Epithelial cell of esophagus (primary cell): ENCODE measurements at places on chromosomes 6 and 20.

DNA sequence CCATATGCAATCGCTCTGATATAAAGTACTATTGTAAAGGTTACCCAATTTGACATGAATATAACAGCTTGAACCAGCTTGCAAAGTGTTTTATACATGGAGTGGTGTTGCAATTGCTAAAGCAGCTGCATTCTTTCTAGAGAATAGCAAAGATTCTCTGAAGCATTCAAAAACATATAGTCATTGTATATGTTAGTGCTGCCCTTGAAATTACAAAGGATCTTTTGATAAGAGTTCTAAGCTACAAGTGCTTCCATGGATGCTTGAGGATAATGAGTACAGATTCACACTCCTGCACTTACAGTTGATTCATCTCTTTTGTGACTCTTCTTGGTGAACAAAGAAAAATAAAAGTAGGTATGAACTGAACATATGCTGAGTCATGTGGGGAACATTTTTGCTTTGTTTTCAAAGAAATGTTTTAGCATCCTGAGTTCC, 175.7 kb downstream of the ALDH8A1 start:
- peak; percentile 49 for DNase-seq

GRCh38 chr6:38350942-38351341, 288.8 kb downstream of the BTBD9 start:
- no peak for DNase-seq

- peak; percentile 46 for DNase-seq
Measured at GRCh38 chr20:62617711-62618483, 24.4 kb upstream of the SLCO4A1 start.

DNA sequence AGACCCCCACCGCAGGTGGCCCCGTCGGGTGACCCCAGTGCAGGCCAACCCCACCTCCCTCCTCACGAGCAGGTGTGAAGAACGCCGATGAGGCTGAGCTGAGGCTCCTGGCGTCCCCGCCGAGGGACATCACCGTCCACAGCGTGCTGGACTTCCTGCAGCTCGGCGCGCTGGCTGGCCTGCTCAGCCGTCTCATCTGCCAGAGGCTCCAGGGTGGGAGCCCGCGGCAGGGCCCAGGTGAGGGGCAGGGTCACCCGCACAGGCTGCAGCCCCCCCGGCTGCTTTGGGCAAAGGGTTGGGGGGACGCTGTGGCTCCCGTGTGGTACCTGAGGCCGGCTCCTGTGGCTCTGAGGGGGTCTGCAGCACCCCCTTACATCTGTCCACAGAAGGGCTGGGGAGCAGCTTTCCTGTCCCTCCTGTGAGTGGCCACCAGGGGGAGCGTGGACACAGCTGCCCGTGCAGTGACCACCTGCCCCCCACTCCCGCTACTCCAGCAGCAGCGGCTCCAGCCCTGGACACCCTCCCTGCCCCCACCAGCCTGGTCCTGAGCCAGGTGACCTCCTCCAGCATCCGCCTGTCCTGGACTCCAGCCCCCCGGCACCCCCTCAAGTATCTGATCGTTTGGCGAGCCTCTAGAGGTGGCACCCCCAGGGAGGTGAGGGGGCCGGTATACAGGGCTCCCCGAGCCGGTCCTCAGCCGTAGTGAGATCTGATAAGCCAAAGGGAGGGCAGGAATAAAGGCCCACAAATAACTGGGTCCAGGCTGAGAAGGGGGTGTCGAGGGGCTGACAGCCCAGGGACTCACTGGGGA, 16.5 kb downstream of the COL20A1 start:
- peak; percentile 14 for DNase-seq

DNA sequence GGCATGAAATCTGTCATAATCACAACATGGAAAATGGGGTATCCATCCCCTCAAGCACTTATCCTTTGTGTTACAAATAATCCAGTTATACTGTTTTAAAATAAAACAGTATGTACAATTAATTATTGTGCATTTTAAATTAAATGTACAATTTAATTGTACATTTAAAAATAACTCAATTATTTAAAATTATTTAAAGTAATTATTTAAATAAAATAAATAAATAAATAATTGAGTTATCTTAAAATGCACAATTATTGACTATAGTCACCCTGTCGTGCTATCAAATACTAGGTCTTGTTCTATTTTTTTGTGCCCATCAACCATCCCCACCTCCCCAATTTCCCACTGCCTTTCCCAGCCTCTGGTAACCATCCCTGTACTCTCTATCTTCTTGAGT, 66.9 kb upstream of the KCNG1 start:
- DNase-seq = no peak

GRCh38 chr6:4336084-4336483, 200.7 kb upstream of the ECI2 start:
- DNase-seq = no peak

DNA sequence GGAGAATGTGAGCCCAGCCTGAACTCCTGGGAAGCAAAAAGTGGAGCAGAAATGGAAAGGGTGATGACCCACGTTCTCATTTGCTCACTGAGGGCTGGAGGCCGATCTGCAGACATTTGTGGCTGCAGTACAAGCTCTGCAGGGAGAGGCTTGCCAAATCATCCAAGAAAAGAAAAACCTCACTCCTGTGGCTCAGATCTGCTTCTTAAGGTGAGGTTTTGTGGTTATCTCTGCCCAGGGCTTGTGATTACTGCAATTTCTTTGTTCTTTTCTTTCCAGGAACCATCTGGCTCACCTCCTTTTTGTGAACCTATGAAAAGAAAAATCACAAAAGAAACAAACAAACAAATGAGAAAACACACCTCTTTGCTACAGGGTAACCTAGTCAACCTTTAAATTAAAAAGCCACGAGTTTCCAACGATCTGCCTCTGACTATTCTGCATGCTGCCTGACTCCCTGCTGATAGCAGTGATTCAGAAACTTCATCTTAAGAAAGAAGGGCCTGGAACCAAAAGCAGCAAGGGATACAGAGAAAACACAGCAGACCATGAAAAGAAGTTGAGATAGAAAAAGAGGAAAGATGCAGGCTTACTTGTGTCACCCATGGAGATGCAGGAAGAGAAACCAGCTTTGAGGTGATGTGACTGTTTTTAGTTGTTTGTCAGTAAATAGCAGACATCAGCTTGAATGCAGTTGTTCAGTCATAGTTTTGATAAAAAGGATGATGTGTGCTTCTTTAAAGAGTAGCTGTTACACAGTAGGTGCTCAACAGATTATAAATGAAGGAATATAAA, 165.1 kb downstream of the LMBRD1 start:
- DNase-seq = no peak

DNA sequence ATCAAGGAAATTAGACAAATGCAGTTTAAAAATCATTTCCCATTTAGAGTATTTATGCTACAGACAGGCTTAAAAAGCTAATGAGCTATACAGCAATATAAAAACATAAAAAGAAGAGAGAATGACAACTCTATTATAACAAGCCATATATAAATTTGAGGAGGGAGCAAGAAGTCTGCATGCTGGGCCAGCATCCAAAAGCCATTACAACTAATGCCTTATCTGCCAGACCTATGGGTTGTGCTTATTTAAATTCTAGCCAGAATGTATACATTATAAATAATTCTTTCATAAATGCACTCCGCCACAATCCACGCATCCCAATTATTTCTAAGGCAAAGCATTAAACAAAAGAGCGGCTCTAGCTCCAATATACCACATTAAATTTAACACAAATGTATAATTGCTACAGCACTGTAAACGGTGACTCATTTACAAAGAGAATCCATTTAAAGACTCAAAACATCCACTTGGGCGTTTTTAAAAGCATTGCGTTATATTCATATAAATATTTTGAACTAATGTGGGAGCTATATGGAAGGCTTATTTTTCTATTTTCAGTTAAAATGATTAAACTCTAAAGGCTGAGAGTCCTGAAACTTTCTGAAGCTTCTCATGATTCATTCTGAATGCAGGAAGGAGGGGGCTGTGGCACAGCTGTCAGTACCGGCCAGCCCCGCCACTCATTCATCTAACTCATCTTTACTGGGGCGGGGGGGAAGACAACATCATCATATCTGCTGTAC, 37.7 kb upstream of the RAB22A start:
- DNase-seq = no peak

- DNase-seq = no peak
Measured at GRCh38 chr6:53692172-53692571, 26.6 kb upstream of the KLHL31 start.

GRCh38 chr6:36853325-36853724, 14.1 kb upstream of the CPNE5 start:
- DNase-seq = peak; percentile 84

GRCh38 chr6:166671434-166672081, 44.5 kb upstream of the RPS6KA2 start:
- DNase-seq = no peak

- no peak for DNase-seq
Measured at GRCh38 chr6:152078804-152079203, 271.3 kb downstream of the ESR1 start.

GRCh38 chr6:43391440-43392031, 22.1 kb upstream of the ZNF318 start:
- no peak for DNase-seq

DNA sequence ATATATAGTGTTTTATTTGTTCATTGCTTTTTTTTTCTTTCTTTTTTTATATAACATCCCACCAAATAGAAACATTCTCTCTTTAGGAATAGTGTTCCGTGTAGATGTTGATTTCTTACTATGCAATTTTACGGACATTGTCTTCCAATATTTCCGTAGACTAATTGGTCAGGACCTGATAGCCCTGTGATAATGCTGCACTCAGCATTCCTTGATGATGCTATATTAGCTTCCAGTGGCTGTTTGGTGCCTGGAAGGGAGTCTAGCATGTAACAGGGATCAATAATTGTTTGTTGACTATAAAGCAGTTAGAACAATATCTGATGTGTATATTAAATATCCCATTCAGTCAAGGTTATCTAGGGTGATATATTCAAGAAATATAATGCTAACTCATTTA, 6.7 kb upstream of the OR2W1 start:
- no peak for DNase-seq

DNA sequence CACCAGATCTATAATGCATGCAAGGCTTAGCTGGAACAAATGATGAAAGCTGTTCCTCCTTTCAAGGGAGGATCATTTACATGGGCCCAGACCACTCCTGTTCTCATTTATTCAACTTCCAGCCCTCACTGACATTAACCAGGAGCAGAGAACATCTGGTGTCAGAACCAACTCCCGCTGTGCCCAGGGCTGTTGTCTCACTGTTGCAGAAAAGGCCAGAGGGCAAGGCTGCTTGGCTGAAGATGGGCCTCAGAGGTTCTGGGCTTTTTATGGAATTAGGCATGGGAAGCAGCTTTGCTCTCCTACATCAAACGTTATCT, 164.2 kb downstream of the GMPR start:
- DNase-seq = no peak

DNA sequence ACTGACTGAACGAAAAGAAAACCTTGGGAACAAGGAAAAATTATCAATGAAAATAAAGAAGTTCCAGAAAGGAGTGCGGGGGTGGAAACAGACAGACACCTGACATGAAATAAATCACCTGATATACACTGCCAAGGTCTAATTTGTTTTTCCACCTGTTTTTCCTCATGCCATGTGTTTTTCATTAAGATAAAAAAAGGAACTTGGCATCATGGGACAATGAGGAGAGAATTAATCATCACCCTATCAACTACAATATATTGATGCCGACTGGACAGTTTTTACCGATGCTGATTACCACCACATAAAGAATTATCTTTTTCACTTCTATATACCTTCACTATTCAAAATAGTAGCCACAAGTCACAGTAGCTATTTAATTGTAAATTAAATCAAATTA, 233.2 kb downstream of the ARHGAP18 start:
- DNase-seq = no peak

DNA sequence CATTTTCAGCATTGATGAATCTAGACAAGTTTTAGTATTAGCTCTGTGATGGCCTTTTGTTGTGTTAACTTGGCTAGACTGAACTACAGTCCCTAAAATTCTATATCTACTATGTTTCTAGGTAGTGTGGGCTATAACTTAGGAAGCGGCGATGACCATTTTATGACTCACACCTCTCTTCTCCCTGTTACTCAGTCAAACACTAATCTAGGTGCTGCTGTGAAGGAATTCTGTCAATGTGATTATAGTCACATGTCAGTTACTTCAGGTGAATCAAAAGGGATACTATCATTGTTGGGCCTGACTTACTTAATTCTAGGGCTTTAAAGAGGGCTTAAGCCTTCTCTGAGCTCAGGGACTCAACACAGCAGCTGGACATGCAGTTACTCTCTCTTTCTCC, 691.5 kb upstream of the MAP3K7 start:
- peak; percentile 26 for DNase-seq

- no peak for DNase-seq
Measured at GRCh38 chr6:15562977-15563376, 99.9 kb downstream of the DTNBP1 start.

DNA sequence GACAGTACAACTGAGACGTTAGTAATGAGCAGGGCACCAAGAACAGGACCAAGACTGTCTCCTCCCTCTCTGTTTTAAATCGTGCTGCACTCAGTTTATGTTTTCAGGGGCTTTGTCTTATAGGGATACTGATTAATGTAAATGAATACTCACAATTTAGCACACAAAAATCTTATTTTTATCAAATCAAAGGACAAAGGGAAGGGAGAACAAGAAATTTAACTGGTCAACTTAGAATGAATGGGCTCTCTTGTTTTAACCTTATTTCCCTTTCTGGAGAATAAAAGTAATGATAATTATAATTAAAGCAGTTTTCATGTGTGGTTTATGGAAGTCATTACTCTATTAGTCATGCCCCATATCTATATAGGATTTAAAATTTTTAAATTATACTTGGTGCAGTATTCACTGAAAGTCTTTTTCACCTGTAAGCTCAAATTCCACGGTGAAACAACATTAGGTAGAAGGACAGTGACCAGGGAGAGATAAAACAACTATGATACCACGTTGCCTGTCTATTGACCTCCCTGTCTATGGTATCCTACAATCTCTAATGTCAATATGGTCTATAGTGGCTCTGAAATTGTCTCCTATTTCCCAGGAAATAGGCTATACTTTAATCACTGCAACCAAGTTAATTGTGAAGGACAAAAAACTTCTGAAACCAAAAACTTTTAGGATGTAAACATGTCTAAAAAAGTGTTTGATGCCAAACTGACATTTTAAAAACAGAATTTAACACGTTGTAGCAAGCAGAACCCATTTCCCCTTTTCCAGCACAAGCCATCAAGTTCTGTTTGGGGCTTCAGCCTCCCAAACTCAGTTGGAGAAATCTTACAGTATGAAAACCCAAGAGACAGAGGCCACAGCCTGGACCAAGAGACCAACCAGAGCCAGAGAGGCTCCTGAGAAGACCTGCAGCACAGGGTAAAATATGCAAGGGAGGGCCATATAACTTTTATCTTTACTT, 15.0 kb downstream of the ELOVL5 start:
- DNase-seq = no peak
